ENCODE measurements at places on chromosomes 5 and 9.
A peak's percentile ranks its signal among the peaks of the same experiment; 100 is the strongest.

DNA sequence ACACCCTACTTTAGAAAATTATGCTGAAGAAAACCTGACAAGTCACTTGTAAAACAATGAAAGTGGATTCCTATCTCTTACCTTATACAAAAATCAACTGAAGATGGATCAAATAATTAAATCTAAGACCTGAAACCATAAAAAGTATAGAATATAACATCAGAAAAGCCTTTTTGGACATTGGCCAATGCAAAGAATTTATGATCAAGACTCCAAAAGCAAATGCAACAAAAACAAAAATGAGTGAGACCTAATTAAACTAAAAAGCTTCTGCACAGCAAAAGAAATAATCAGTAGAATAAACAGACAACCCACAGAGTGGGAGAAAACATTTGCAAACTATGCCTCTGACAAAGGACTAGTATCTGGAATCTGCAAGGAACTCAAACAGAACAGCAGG lies 303.0 kb upstream of the CDH9 start:
- H3K4me1 ChIP-seq: no peaks in the 10 kb centered on the region
- no peak overlapping the region for H3K27ac ChIP-seq
- H3K27me3 ChIP-seq: no peaks in the 10 kb centered on the region

DNA sequence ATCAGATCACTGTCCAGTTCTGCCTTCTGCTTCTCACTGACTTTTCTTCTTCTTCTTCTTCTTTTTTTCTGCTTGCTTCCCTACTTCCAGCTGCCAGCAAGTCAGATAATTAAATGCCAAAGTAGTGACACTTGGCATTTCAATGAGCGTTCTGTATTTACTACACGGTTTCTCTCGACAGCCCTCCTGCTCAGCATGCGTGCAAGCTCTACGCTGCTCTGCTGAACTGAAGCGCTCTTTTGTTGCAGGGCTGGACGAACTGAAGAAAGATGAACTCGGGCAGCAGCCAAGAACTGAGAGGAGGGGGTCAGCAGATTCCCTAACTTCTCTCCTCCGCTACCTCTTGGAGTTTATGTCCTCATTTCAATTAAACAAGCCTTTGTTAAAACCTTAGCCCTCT lies 319.1 kb downstream of the GLIS3 start:
- no peak overlapping the region for H3K4me3 ChIP-seq
- H3K4me1 ChIP-seq: peaks cover 4% of the 10 kb centered on the region
- no peaks in the 10 kb centered on the region for H3K27me3 ChIP-seq
- no peak overlapping the region for H3K27ac ChIP-seq

- no peak overlapping the region for H3K4me3 ChIP-seq
- H3K27ac ChIP-seq: no peak overlapping the region
- peaks cover 2% of the 10 kb centered on the region for H3K27me3 ChIP-seq
- H3K4me1 ChIP-seq: no peaks in the 10 kb centered on the region
- DNase-seq: no peak
- H3K36me3 ChIP-seq: no peaks in the 10 kb centered on the region
Measured at GRCh38 chr5:107329850-107330249, 340.9 kb downstream of the EFNA5 start.

DNA sequence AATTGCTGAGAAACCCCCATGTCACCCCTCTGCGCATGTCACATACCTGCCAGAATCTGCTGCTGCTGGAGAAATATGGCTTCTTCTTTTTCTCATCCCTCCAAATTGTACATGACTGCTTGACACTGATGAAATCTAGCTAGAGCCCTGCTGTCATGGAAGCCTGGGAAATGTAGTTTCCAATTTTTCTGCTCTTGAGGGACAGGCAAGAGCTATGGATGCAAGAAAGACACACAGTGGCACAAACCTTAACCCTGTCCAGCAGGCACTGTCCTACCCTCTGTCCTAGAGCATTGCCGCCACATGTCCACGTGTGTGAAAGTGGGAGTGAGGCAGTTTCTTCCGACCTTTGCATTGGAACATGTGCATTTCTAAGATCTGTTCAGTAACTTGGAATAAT lies 255.5 kb upstream of the SEMA6A start:
- DNase-seq: no peak
- H3K27ac ChIP-seq: no peak overlapping the region
- H3K4me3 ChIP-seq: no peak overlapping the region
- H3K36me3 ChIP-seq: no peaks in the 10 kb centered on the region
- H3K4me1 ChIP-seq: no peaks in the 10 kb centered on the region
- H3K27me3 ChIP-seq: no peaks in the 10 kb centered on the region

- H3K4me1 ChIP-seq: peaks cover 8% of the 10 kb centered on the region
- H3K36me3 ChIP-seq: no peaks in the 10 kb centered on the region
- DNase-seq: peak; percentile 87
- no peak overlapping the region for H3K4me3 ChIP-seq
Measured at GRCh38 chr5:111762895-111763294, 5.9 kb upstream of the NREP start.

DNA sequence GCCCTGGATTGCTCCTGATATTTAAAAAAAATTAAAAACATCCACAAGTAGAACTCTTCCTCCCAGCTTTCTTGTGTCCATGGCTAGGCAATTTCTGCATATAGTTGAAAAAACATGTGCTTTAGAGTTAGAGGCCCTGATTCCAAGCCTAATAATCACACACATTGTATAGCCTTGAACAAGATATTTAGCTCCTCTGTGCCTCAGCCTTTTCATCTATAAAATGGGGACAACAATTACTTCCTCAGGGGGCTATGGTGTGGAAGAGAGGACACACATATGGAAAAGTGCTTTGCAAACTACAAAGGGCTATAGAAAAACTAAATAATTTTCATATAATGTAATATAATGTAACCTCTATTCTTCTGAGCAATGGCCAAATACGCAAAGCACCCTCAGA lies 23.0 kb upstream of the CDK5RAP2 start:
- peaks cover 8% of the 10 kb centered on the region for H3K36me3 ChIP-seq
- H3K4me3 ChIP-seq: no peak overlapping the region
- no peaks in the 10 kb centered on the region for H3K4me1 ChIP-seq

DNA sequence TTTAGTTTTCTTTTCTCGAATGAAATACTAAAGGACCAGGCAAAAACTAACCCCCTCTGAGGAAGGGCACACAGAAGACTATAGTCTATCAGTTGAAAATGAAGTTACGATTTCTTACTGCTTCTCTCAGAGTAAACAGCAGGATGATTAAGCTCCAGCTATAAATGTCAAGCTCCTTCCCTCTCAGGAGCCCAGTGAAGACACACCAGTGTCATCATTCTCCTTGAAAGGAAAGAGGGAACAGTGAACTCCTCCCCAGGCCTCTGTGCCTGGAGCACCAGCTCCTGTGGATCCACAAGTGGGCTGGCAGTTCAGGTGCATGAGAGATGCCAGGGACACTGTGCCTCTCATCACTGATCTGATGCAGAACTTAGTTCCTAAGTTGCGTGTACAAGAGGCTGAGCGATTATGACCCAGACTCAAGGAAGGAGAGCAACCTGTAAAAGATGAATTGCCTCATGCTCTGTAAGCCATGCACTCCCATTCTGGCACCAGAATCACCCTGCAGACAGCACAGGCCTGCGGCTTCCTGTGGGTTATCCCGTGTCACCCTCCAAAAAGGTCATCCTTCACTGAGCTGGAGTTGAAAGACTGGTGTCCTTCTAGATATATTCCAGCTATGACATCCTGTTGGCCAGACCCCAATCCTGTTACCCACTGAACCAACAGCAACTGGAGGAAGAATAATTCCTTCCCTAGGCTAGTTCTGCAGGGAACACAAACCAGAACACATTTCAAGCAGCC lies 394.0 kb downstream of the SEMA5A start:
- H3K4me3 ChIP-seq: no peak overlapping the region
- no peaks in the 10 kb centered on the region for H3K36me3 ChIP-seq
- H3K4me1 ChIP-seq: peaks cover 14% of the 10 kb centered on the region
- H3K27me3 ChIP-seq: no peaks in the 10 kb centered on the region
- no peak overlapping the region for H3K27ac ChIP-seq

GRCh38 chr9:5708414-5708813 lies 79.5 kb downstream of the RIC1 start:
- H3K4me3 ChIP-seq: no peak overlapping the region
- H3K4me1 ChIP-seq: peaks cover 8% of the 10 kb centered on the region
- no peaks in the 10 kb centered on the region for H3K27me3 ChIP-seq
- H3K27ac ChIP-seq: no peak overlapping the region
- peaks cover 5% of the 10 kb centered on the region for H3K36me3 ChIP-seq
- DNase-seq: no peak

DNA sequence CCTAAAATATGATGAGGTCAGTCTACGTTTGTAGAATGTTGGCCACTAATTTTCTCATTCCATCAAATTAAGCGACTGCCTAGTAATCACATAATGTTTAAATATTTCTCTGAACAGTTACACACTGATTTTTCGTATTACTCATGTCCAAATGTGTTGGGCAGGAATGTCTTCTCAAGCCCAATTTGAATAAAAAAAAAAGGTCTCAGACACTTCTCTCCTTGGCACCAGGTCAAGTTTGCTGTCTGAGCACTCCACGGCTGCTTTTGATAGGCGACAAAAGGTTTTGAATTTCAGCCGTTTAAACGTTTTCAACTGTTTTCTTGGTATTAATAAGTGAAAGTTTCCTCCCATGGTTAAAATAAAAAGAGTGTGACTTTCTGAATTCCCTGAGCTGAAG lies 542.1 kb downstream of the IRX1 start:
- H3K27me3 ChIP-seq: no peaks in the 10 kb centered on the region
- no peak for DNase-seq
- H3K4me1 ChIP-seq: no peaks in the 10 kb centered on the region
- no peak overlapping the region for H3K27ac ChIP-seq
- no peak overlapping the region for H3K4me3 ChIP-seq

DNA sequence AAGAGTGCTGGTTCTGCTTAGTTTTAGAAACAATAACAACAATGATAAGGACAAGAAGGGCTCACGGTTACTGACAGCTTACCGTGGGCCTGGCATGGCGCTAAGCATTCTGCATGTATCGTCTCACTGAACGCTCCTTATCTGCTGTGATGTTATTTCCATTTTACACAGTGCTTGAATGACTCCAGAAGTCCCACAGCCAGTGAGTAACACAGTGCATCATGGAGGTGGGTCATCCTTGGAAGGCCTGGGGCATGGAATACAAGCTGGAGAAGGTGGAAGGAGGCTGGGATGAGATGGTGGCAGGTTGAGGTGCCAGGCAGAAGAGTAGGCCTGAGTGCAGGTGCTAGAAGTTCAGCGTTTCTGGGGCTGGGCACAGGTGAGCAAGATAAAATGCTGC lies 36.5 kb upstream of the FAT2 start:
- no peaks in the 10 kb centered on the region for H3K36me3 ChIP-seq
- H3K27me3 ChIP-seq: peaks cover 10% of the 10 kb centered on the region
- H3K4me3 ChIP-seq: no peak overlapping the region
- no peak overlapping the region for H3K27ac ChIP-seq
- DNase-seq: peak; percentile 18

- no peak overlapping the region for H3K27ac ChIP-seq
- DNase-seq: peak; percentile 58
- H3K4me1 ChIP-seq: no peaks in the 10 kb centered on the region
- H3K36me3 ChIP-seq: no peaks in the 10 kb centered on the region
- H3K4me3 ChIP-seq: no peak overlapping the region
- H3K27me3 ChIP-seq: no peaks in the 10 kb centered on the region
Measured at GRCh38 chr5:104540448-104540847, 977.9 kb upstream of the NUDT12 start.

DNA sequence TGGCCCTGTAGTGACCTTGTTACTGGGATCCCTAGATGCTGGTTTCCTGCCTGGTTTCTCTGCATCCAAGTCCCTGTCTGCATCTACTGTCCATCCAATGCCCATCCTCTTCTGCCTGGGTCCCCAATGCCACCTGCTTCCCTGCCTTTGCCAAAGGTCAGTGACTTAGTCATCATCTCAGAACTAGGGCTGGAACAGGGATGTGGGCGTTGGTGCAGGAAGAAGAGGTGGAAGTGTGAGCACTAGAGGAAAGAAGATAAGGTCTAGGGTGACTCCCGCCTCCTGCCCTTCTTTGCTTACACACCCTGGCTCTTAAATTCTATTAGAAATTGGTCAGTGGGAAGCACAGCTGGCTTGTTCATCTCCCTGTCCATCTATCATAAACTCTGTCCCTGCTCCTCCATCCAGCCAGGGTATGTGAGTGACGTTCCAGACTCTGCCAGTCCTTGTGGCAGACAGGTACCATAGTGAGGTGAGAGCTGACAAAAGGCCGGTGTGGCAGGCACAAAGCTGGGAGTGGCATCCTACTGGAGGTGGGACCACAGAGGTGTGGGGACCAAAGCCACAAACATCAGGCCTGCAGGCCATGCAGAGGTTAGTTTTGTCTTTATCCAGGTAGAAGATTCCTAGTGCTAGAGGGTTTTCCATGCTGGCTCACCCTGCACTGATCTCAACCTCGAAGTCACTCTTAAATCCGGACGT lies 9.2 kb downstream of the PTPN3 start:
- no peaks in the 10 kb centered on the region for H3K4me1 ChIP-seq
- peaks cover 6% of the 10 kb centered on the region for H3K27me3 ChIP-seq
- no peak overlapping the region for H3K27ac ChIP-seq
- no peak for DNase-seq
- H3K4me3 ChIP-seq: no peak overlapping the region

DNA sequence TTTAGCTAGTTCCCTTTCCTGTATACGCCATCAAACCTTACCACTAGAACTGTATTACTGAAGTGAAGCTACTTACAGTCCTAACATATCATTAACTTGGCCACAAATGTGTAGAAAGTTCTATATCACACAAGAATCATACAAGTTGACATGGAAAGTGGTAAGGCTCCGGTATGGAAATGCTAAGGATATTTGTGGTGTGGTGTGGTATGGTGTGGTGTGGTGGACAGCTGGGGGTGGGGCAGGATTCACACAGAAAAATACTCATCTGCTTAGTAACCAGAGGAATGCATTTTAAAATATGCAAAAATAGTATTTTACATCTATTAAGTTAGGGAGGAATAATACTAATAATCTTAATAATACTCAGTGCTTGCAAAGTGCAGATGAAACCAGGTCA lies 69.4 kb downstream of the TRPC7 start:
- no peaks in the 10 kb centered on the region for H3K36me3 ChIP-seq

DNA sequence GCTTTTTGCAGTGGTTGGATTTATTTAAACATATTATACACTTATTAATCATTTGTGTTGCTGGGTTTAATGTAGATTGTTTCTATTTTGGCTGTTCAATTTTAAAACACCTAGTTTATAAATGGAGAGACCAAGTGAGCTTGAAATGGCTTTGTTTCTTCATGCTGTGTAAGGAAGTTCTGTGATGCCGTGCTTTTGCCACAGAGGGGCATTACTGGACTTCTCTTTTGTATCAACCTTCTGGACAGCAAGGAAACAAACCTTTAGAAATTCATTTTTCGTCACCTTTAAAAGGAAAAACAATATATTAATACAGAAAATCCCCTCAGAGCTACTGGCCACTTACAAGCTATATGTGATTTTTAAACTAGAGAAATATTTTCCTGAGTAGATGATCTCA lies 81.9 kb downstream of the DMRTA1 start:
- H3K27me3 ChIP-seq: no peaks in the 10 kb centered on the region
- no peak overlapping the region for H3K4me3 ChIP-seq
- H3K4me1 ChIP-seq: no peaks in the 10 kb centered on the region
- H3K27ac ChIP-seq: no peak overlapping the region
- peak; percentile 24 for DNase-seq

DNA sequence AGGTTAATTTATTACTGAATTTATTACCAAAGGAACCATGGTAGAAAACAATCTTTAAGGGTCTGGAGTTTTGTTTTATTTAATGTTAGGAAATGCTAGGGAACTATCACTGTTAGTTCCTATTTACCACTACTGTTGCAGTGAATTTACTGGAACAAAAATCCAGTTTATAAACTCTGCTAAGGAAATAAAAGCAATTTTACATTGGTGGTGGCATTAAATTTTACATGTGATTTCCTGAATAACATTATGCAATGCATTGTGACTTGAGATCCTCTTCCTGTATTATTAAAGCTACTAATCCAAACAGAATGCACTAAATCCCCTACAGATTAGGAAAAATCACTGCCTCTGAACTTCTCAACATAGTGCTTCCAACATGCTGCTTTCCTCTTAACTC lies 599.5 kb upstream of the PTGER4 start:
- no peaks in the 10 kb centered on the region for H3K27me3 ChIP-seq
- H3K4me1 ChIP-seq: no peaks in the 10 kb centered on the region
- H3K4me3 ChIP-seq: no peak overlapping the region
- H3K27ac ChIP-seq: no peak overlapping the region
